ENCODE measurements at places on chromosomes 3 and 15.

DNA sequence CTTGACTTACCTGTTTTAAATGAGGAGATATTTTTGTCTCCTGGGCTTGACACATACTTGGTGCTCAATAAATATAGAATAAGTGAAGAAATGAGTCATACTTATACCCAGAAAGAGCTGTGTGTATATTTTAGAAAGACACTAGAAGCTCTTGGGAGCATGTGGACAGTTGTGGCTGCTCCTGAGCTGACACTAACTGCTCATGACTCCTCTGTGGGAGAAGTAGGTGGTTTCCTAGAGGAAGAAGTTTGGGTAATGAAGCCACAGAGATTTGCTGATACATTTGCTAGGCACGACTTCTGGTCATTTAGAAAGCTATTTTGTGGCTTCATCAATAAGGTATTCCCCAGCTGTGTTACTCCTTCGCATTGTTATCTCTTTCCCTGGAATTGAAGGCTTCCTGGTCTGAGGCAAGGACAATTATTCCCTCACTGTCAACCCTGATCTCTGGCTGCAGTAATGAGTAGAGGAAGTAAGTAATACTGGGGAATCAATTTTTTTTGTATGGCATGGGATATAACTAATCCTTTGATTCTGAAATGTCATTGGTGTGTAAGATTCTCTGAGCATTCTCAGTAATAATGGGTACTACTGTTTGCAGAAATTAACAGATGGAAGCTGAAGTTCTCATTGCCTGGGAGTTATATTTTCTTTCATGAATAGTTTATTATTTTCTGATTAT is 79.6 kb upstream of the DCBLD2 start:
- DNase-seq = peak; percentile 89

- no peak for DNase-seq
Observed at GRCh38 chr15:87619161-87619960, 637.2 kb downstream of the NTRK3 start.

DNA sequence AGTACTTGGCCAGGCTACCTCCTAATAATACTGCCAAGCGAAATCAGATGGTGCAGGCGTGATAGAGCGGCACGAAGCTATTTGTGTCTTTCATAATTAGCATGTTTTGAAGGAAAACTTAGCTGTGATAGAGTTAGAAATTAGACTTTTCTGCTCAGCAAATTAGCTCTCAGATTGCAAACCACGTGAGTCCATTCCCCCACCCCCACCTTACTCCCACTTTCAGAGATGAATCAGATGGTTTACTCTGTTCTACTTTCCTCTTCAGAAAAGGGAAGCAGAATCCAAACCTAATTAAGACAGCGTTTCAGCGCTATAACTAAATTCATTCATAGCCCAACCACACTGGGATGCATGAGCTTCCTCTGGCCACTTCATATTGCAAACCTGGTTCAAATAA is 214.6 kb downstream of the SLCO3A1 start:
- DNase-seq = peak; percentile 18

- no peak for DNase-seq
Observed at GRCh38 chr3:40254891-40255290, 54.6 kb upstream of the EIF1B start.

- DNase-seq = peak; percentile 78
Observed at GRCh38 chr3:33111581-33111980, 2.2 kb upstream of the CRTAP start.

DNA sequence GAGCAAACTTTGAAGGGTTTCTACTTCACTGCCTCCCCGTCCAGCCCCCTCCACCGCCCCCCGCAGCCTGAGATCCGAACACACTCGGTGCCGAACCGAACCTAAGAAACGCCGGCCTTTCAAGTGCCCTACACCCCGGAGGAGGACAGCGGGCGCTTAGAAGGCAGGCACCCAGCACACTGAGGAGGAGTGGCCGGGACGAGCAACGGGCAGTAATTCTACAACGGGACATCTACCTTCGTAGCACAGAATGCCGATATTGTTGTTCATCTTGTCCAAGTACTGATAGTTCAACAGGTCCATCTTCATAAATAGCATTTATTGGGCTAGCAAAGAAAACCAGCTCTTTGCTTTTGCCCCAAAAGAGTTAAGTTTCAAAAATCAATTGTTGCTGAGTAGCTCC is 513 bp downstream of the VGLL4 start:
- peak; percentile 53 for DNase-seq

DNA sequence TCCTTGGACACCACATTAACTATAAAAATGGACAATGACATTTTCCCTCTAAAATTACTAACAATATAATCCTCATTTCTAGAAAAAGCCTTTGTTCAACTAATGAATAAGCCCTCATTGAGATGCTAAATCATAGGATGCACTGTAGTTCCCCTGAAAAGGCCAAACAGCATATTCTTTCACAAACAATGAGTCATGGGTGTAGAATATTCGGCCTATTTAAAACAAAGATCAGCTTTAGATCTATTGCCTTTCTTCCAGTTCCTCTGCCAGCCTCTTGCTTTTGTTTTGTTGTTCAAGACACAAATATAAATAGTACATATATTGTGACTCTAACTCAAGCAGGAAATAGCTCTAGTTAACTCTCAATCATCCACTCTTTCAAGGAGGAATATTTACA is 82.5 kb downstream of the ADAM10 start:
- no peak for DNase-seq

DNA sequence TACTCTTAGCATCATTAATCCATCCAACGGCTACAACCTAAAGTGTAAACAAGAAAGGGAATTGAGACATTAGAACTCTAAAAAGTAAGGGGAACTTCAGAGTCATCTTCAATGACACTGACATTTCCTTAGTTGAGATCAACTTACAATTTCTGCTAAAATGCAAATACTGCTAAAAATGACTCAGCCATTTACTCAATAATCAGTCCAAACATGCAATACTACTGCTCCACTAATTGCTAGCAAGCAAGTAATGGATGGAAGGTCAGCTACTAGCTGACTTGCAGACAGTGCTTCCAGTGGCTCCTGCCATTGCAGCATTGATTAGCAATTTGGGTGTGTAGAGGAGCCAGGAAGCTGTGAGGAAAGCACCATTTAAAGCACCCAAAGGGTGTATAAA is 28.4 kb downstream of the CD200R1L start:
- no peak for DNase-seq

DNA sequence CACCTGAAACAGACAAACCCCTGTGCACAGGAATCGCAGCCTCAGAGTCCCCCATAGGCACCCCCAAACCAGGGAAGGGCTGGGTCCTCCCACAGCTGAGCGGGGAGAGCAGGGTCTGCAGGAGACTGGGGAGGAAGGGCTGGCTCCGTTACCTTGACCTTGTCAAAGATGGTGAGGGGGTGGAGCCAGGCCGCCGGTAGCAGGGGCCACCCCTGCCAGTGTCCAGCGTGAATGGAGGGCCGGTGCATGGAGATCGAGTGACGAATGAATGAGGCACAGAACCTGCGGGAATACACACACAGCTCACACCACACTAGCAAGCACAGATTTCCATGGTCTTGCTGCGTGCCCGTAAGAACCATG is 102.2 kb downstream of the TMEM266 start:
- no peak for DNase-seq

DNA sequence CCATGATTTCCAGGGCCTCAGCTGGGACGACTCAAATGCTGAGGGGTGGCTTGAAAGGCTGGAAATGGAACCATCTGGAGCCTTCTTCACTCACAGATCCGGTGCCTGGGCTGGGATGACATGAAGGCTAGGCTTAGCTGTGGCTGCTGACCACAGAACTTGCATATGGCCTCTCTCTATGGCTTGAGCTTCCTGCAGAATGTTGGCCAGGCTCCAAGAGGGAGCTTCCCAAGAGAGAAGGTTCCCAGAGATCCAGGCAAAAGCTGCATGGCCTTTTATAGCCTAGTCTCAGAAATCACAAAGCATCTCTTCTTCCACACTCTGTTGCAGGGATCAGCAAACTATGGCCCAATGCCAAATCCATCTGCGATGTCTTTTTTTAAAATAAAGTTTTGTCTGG is 44.8 kb downstream of the GATM start:
- peak; percentile 3 for DNase-seq

DNA sequence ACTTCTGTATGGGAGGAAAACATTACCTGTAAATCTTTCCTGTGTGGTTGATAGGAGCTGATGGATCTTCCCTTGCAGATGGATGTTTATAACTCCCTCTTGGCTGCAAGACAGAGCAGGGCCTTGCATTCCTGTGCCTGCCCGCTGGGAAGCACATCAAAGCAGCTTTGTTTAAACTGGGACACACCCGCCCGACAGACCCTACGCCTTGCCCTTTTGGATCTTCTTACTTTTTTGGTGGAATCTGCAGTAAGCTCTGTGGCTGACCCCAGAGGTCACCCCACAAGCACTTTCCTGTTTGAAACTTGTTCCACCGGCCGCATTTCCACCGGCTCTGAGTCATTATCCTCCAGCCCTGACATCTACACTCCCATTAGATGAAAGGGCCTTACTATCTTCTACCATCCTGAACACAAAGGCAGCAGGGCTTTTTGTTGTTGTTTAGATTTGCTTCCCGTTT is 244.1 kb upstream of the STT3B start:
- DNase-seq = peak; percentile 49

DNA sequence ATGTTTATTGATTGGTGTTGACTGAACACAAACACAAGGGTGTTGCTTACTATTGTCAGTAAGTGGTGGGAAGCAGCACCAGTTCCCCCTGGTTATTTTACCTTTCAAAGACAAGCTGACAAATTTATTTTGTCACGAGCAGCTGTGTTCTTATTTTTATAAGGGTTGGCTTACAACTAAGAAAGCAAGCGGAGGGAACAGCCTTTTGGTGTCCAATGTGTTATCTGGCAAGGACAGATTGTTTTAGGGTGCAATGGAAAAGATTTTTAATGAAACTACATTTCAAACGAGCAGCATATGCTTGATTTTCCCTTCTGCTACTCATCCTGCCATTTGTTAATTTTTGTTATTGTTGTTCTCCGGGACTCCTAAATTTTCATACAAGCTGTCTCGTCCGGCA is 920.6 kb upstream of the CFAP20DC start:
- no peak for DNase-seq

GRCh38 chr15:72825829-72826228 is 42.3 kb upstream of the ADPGK start:
- DNase-seq = no peak

GRCh38 chr3:4606911-4607310 is 113.8 kb downstream of the ITPR1 start:
- DNase-seq = no peak

DNA sequence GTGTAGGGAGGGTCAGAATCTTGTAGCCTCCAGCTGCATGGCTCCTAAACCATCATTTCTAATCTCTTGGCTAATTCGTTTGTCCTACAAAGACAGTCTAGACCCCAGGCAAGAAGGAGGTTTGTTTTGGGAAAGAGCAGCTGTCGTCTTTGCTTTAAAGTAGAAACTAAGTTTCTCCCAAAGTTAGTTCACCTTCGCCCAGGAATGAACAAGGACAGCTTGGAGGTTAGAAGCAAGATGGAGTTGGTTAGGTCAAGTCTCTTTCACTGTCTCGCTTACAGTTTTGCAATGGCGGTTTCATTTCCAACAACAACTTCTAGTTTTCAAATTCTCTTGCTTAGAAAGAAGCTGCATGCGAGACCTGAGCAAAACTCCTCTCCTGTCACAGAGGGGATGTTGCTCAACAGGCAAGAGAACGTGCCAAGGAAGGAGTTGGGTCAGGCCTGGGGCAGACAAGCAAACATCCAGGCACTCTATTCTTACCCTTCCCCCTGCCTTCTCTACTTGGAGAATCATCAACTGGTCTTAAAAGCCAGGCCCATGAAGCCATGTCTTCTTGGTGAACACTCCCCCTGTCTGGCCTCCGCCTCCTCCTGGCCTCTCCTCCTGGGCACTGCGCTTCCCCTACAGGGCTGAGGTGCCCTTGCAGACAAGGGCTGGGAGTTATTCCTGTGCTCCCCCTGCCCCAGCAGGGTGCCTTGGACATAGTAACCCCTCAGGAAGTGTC is 57.6 kb downstream of the TMEM44 start:
- DNase-seq = no peak

DNA sequence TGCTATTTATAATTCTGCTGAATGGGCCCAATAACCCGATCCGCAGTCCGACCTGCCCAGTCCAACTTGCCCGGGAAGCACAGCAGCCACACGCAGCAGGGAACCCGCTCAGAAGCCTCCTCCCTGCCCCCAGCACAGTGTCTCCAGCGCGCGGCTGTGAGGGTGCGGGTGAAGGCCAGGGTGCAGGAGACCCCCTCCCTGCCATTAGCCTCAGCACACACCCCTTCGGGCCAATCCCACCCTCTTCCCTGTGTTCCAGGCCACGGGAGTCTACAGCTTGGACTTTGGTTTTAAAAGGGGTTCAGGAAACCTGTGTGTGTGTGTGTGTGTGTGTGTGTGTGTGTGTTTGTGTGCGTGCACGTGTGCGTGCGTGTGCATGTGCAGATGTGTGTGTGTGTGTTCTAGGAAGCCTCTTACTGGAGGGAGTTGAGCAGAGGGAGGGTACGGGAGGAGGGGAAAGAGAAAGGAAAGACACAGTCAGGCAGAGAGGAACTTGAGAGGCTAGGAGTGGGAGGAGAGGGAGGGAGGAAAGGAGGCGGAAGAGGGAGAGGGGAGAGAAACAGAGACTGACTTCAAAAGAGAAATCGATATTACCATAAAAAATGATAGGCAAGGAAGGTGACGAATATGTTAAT is 34.2 kb downstream of the ATP2B2 start:
- no peak for DNase-seq

GRCh38 chr3:78046566-78046965 is 1006.7 kb downstream of the ROBO2 start:
- no peak for DNase-seq

- DNase-seq = no peak
Observed at GRCh38 chr3:44923632-44924456, 49.4 kb downstream of the TGM4 start.

GRCh38 chr3:151875759-151876158 is 2.3 kb downstream of the SUCNR1 start:
- DNase-seq = peak; percentile 14

- peak; percentile 87 for DNase-seq
Observed at GRCh38 chr15:75153087-75153486, 48.6 kb upstream of the C15orf39 start.

DNA sequence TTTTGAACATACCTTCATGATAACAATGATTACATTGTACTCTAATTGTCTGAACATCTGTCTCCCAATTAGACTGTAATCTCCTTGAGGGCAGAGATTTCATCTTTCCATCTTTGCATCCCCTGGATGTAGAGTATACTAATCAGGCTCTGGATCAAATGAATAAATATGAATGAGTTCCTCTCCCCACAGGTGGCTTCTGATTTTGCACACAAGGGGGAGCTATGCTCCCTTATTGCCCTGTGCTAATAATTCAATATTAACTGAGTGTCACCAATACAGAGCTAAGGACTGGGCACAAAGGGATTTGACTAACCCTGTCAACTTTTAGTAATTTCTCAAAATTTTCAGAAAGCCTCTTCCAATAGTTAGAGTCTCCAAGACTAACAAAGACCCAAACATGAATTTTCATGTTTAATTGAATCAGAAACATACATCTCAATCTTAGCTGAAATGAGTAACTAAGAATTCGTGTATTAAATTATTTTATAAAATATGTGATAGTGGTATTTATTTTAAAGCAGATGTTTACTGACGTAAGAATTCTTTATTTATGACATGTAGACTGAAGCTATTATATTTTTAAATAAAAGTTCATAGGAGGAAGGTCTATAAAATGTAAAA is 3.0 kb downstream of the DUOXA1 start:
- DNase-seq = peak; percentile 34

- no peak for DNase-seq
Observed at GRCh38 chr3:31903686-31904431, 77.2 kb downstream of the OSBPL10 start.

GRCh38 chr3:134638385-134639030 is 12.3 kb downstream of the KY start:
- DNase-seq = no peak
